Bone marrow (tissue), 2 donors: ENCODE measurements at places on chromosomes 2 and 18.

DNA sequence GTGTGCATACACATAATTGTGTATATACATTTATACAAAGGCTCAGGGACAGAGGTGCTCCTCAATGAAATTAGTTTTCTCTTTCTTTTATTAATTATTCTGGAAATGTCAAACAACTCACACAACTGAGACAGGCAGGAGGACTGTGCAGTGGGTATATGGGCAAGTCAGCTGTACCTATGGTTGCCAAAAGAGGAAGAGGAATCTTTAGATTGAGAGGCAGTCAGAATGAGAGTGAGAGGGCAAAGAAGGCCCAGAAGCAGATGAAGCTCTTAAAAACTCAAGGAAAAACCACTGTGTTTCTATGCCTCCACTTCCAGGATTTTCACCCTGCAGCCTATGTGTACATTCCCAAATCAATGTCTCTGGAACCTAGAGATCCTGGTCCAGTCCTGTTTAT is 79.1 kb downstream of the CACNB4 start:
- no peak for DNase-seq

GRCh38 chr2:27991146-27991545 is 100.6 kb downstream of the BABAM2 start:
- DNase-seq, result no peak

DNA sequence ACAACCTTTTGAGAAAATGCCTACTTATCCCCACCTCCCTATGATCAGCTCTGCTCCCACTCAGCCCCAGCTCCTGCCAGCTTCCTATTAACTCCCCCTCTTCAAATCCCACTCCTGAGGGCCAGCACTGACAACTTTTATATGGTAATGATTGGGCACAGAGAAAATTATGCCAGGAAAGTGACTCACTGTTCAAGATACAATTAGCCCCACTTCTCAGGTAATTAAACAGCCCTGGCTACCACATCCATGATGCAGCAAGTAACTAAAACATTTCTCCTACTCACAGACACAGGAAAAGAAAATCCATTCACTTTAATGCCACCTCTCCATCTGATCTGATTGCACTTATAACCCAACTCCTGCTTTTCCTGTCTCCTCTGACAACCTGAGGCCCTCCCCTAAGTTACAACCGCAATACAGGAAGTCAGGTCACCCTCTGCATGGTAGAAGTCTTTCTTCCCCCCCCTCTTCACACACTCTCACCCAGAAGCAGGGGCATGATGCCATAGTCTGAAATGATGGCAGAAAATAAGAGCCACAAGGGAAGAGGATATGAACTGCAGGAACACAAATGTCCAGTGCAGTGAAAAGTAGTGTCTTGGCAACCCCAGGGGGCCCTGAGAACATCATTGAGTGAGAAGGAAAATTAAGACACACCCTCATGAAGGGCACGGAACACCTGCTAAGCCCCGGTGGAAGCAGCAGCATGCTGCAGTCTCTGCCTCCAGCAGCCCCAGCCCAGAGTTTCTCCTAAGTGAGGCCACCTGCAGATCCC is 54.4 kb downstream of the STK39 start:
- DNase-seq, result no peak

DNA sequence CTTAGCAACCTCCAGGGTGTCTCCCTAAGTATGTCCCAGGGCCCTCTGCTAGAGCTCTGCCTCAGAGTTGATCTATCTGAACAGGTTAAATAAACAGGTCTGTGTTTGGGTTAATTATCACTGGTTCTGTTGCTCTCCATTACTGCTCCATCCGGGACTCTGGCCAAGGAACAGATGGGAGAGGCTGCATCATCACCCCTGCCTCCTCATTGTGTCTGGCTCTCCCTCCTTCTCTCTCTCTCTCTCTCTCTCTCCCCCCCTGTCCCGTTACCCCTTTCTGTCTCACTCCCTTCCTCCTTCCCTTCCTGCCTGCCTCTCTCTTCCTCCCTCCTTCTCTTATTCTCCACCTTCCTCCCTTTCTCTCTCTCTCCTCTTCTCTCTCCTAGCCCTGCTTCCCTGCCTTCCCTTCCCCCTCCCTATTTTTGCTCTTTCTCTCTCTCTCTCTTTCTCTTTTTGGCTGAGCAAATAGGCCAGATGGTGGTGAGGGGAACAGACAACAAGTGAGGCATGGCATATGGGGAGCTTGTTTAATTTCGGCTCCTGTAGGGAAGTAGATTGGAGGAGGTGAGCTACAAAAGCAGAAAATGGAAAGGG is 62.1 kb downstream of the SETBP1 start:
- DNase-seq, result no peak

DNA sequence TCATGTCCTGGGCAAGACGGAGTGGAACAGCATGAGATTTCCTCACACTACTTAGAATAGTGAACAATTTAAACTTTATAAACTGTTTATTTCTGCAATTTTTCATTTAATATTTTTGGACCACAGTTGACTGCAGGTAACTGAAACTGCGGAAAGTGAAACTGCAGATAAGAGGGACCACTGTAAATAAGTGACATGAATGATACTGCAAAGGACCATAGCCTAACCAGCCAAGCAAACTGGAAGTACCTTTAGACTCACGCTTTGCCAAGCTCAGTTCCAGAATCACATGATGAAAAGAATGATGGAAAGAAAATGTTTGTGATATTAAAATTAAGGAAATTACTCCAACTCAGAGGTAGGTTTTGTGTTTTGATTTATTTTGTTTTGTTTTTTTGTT is 94.6 kb upstream of the ITGA4 start:
- no peak for DNase-seq

DNA sequence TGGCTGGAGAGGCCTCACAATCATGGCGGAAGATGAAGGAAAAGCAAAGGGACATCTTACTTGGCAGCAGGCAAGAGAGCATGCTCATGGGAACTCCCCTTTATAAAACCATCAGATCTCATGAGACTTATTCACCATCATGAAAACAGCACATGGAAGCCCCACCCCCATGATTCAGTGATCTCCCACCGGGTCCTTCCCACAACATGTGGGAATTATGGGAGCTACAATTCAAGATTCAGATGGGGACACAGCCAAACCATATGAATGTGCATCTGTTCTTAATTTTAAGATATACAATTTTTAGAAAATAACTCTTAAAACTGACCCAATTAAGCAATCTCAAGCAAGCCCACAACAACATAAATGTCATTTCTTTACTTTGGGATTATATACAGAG is 12.6 kb downstream of the C18orf63 start:
- DNase-seq, result no peak

DNA sequence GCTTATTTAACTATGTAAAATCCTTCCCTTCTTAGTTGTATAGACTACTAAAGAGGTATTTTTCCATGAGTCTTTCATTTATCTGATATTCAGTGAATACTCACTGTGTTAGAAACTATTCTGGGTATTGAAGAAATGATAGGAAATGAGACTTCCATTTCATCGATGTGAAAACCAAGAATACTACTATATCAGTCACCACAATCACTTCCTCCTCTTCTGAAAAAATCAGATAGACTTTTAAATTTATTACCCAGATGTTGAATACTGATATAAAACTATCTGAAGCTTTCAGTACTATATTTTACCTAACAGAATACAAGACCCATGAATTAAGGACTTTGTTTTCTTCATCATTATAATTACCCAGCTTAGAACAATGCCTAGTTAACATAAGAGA is 1801.1 kb upstream of the CELF4 start:
- no peak for DNase-seq

- DNase-seq, result no peak
Observed at GRCh38 chr18:34315591-34316352, 91.1 kb upstream of the NOL4 start.

- DNase-seq, result no peak
Observed at GRCh38 chr2:133710613-133711012, 142.3 kb upstream of the NCKAP5 start.

DNA sequence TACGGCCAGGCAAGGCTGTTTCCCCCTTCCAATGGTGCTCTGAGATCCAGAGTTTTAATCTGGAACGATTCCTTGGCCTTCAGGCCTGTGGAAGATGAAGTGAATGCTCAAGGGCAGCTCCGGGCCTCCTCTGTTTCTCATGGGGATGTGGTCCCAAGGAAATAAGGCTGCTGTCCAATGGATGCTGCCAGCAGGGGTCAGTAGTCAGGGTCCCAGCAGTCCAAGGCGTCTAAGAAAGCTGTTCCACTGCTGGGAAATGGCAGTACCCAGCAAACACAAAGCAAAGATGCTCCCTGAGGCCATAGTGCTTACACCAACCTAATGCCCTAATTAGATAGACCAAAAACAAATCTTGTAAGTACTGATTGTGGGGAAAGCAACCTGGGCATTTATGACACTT is 12.5 kb downstream of the NMS start:
- DNase-seq, result no peak

GRCh38 chr2:148739454-148740105 is 95.0 kb downstream of the EPC2 start:
- DNase-seq, result no peak

DNA sequence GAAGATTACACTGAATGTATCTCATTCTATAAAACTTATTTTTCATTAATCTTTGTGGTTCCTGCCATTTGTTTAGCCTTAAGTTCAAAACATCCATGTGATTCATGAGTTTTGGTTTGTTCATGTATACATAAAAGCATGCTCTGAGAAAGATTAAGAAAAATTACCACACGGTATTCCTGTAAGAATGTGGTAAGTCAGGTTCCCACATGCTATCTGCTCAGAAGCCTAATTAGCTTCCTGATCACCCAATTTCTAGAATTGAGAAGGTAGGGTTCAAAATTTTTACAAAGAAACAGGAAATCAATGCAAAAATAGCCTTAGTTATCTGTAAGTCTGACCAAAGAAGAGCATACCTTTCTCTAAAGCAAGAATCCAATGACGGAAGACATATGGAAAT is 241.6 kb upstream of the VRK2 start:
- DNase-seq, result no peak
